ENCODE measurements at places on chromosomes 13 and 19.

DNA sequence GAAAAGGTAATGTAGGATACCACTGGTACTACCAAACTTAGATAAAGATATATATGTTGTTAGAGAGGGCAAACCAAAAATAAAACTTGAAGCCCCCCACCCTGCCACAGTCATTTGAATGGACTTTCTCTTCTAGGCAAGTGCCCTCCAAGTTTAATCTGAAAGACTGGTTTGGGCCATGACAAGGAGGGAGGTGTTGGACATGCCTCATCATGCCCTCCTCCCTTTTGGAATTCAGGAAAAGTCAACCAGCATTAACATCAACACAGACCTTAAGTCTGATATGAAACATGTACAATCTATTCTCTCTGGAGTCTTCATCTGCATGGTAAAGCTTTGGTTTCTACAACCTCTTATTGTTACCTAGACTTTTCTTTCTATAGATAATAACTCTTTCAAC, 46.3 kb upstream of the GPR12 start:
- DNase-seq: no peak

DNA sequence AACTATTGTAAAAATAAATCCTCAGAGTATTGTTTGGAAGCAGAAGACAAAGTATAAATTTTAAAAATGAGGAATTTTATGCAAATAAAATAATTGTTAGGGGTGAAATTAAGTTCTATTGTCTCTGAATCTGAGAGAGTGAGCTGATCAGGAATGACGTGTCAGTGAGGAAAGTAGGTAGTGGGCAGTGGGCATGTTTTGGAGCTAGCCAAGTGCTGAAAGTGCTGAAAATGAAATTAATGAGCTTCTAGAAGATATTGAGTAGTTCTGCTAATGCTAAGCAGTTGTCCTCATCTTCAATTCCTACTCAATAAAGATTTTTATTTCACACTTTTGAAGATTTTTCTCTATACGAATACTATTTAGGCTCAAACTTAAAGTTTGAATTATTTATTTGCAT, 1167.8 kb upstream of the PCDH20 start:
- no peak for DNase-seq

DNA sequence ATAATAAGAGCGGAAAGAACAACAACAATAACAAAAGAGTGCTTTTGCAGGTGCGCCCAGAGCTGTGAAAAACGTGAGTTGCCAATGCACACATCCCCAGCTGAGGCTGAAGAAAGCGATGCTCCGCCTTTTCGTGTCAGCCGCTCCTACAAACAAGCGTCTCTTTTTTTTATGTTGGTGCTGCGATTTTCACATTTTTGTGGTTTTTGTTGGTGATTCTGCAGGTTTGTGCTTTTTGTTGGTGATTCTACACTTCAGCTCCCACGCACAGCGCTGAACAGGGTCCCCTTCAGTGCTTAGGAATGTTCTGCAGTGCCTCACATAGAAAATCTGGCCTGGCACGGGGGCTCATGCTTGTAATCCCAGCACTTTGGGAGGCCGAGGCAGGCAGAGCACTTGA, 7.3 kb upstream of the SBK3 start:
- peak; percentile 94 for DNase-seq

GRCh38 chr13:97975848-97976609, 22.6 kb downstream of the IPO5 start:
- peak; percentile 82 for DNase-seq

DNA sequence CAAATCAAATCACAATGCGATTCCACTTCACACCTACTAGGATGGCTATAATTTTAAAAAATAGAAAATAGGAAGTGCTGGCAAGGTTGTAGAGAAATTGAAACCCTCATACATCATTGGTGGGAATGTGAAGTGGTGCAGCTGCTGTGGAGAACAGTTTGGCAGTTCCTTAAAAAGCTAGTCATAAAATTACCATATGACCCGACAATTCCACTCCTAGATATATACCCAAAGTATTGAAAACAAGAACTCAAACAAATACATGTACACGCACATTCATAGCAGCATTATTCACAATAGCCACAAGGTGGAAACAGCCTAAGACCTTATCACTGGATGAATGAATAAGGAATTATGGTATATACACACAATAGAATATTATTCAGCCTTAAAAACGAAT, 12.0 kb downstream of the HMGB1 start:
- peak; percentile 6 for DNase-seq

- peak; percentile 48 for DNase-seq
Observed at GRCh38 chr19:17784201-17785008, 10.5 kb upstream of the B3GNT3 start.

- DNase-seq: no peak
Observed at GRCh38 chr19:11324748-11325389, 14.6 kb downstream of the RAB3D start.

All from AG10803 (cell line).